ENCODE measurements at places on chromosomes 1 and 21.

DNA sequence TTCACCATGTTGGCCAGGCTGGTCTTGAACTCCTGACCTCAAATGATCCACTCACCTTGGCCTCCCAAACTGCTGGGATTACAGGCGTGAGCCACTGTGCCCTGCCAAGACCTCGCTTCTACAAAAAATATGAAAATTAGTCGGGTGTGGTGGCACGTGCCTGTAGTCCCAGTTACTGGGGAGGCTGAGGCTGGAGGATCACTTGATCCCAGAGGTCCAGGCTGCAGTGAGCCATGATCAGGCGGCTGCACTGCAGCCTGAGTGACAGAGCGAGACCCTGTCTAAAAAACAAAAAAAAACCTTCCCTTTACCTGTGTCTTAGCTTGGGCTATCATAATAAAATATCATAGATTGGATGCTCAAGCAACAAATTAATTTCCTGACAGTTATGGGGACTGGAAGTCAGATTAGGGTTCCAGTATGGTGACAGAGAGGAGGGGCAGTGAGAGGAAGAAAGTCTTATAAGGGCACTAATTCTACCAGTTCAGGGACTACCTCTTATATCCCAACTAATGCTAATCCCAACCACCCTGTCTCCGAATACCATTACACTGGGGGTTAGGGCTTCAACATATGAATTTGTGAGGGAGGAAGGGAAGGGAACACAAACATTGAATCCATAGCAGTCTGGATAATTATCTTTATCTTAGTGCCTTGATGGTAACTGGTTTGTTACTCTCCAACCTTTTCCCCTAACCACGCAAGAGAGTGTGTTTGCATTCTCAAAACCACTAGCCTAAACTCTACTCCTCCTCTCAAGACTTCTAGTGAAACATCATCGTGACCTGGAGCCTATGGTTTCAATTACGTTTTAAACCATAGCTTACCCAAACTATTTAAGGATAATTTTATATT lies 1.0 kb upstream of the NAXE start:
- DNase-seq = no peak

GRCh38 chr1:163027610-163028009 lies 41.6 kb upstream of the RGS4 start:
- DNase-seq = no peak

DNA sequence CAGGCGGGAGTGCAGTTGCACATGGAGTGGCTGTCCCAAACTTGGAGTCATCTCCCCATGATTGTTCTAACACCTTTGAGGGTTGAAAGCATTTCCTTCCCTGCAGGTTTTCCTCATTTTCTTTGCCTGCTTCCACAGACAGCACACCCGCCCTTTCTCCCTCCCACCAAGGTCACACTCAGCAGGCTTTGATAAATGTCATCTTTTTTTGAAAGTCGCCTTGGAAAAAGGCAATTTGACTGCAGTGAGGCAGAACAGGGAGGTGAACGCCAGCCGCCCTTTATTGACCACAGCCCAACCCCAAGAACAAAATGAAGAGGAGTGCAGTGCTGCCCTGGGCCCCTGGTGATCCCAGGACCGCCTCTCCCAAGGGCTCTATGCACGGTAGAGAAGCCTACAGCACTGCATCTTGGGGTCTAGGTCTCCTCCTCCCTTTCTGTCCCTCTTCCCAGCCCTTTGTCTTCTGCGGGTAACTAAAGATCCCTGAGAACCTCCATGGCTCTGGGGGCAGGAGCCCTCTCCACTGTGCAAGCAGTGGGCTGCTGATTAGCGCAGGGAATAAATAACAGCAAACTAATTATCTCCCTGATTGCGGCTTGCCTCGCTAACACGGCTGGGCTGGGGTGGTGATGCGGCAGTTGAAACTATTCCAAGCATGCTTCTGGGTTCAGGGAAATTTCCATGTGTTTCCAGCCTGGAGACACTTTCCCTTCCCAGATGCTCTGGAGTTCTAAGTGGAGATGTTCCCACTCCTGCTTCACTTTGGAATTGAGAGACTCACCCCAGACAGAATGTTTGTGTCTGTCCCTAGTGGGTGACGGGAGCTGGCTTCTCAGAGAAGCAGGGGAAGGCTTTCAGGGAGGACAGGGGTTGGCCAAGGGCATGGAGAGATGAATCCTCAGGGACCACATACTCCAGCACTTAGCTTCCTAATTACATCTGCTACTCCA lies 11.8 kb upstream of the AMIGO1 start:
- no peak for DNase-seq

GRCh38 chr1:228045871-228046270 lies 36.6 kb upstream of the ARF1 start:
- DNase-seq = no peak

GRCh38 chr1:56322211-56322610 lies 257.2 kb downstream of the PLPP3 start:
- no peak for DNase-seq

GRCh38 chr1:115430441-115431158 lies 92.6 kb upstream of the NGF start:
- no peak for DNase-seq

Measured in hematopoietic multipotent progenitor cell treated with erythropoietin and hydrocortisone succinate and interleukin-3 and kit ligand, for 4 days (in vitro differentiated cells).